Non-pigmented ciliary epithelial cell (primary cell): ENCODE measurements at places on chromosomes 7 and 10.

- no peak for DNase-seq
These were observed 36.6 kb upstream of the PDLIM1 start for GRCh38 chr10:95327367-95327766.

- DNase-seq: no peak
These were observed 27.3 kb downstream of the EMX2 start for GRCh38 chr10:117569610-117570390.

- no peak for DNase-seq
These were observed 717.9 kb downstream of the PHTF2 start for GRCh38 chr7:78516450-78516849.

GRCh38 chr7:97871659-97872024 lies 566 bp downstream of the ASNS start:
- no peak for DNase-seq

DNA sequence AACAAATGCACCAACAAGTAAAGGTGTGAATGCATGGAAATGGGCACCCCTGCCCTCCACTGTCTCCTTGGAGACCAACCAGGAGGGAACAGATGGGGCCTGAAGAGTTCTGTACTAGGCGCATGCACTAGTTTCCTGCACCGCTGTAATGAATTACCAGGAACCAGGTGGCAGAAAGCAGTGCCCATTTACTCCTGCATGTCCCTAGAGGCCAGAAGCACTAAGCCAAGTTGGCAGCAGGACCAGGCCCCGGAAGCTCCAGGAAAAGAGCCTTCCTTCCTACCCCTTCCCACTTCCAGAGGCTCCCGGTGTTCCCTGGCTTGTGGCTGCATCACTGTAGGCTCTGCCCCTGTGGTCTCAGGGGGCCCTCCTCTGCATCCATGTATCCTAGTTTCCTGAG lies 237.5 kb upstream of the PPP2R2D start:
- no peak for DNase-seq

- DNase-seq: no peak
These were observed 27.0 kb downstream of the CFAP46 start for GRCh38 chr10:132915411-132915810.

DNA sequence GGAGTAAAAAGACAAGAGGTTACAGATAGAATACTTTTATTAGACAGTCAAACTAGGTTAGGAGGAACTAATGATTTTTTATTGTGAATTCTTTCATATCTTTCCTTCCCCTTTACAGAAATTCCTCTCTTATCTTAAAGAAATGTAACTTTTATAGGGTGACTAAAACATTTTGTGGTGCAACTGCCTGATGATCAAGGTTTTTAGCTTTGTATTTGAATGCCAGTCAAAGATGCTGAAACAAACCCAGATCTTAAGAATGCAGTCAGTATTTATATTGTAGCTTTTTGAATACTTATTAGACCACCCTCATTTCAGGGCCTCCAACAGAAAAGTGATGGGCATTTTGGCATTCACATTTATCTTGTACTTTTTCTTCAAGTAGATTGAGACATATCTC lies 27.4 kb downstream of the TAX1BP1 start:
- no peak for DNase-seq

GRCh38 chr7:116327752-116328151 lies 117.4 kb downstream of the TES start:
- DNase-seq: peak; percentile 99

GRCh38 chr10:99444383-99445045 lies 14.1 kb upstream of the GOT1 start:
- DNase-seq: no peak

- DNase-seq: no peak
These were observed 150.2 kb upstream of the CACNA2D1 start for GRCh38 chr7:82593780-82594179.

GRCh38 chr7:18844735-18845134 lies 272.7 kb downstream of the TWIST1 start:
- DNase-seq: no peak

DNA sequence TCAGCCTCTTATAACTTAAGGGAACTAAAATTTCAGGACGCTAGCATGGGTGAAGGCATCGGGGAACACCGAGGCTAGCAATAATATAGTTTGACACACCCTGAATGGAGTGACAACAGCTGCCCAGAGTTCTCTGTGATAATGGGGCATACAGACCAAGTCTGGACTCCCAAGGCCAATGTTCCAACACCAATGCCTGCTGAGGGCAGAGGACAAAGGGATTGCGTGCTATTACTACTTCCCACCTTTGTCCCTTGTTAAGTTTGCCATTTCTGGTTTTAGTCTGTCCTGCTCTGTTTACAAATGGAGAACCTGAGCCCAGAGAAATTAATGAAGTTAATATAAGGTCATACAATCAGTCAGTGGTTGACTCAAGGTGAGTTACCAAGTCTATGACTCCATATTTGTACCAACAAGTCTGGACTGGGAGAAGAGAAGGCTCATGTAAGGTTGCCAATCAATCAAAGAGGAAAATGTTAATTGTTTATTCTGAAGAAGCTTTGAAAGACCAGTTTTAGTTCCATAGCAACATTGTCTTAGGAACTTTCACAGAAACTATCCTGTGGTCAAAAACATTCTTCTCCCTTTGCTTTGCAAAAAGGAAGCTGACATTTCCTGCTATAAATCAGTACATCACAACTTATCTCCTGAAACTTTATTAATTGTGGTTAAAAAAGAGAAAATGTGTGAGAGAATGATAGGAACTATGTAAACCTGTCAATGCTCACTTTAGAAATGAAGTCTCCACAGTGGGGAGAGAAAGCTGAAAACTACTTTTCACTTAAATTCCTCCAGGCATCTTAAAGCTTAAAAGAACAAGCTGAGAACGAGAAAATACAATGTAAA lies 74.5 kb downstream of the CCDC6 start:
- no peak for DNase-seq

GRCh38 chr10:14705548-14706230 lies 69.0 kb downstream of the FAM107B start:
- DNase-seq: no peak

DNA sequence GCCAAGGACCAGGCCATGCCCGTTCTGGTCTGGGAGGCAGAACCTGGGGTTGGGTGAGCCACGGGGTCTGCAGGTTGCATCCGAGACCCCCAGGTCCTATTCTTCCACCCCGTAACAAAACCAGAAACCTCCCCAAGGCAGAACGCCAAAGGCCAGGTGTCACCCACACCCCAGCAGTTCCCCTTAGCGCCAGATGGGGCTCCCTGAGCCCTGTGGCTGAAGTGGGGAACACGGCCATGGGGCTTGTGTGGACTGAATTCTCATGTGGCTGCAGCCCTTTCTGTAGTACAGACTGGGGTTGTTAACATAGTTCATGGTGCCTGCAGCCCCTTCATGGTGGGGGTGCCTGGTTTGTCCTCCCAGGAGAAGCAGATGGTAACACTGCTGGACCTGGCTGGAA lies 10.2 kb downstream of the BRI3 start:
- DNase-seq: no peak

DNA sequence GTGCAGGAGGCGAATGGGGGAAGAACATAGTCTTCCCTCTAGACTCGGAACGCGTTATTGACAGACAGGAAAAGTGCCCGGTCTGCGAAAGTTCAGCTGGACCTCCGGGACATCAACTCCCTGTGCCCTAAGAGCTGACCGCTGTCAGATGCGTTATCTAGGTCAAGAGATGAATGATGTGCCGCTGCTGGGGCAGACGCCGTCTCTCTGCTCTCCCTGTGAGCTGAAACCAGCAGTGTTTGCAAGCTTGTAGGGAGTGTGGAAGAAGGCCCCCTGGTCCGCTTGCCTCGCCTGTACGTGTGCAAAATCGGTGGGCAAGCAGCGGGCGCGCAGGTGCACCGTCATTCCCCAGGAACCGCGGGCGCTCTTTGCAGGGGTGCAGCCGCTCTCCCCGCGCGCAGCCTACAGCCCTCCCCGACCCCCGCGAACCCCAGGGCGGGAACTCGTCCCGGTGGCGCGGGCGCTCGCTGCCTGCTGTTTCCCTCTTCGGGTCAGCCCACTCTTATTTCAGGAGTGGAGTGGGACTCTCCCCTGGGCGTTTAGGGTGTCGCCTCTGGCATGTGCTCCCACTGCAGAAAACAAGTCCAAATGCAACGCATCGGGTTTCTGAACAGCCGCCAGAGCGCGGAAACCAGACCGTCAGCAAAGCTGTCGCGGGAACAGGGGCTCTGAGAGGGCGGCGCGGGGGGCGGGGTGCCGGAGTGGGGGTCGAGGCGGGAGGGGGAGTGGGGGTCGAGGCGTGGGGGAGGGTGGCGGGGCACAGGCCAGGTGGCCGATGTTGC lies 1.8 kb upstream of the PFKFB3 start:
- DNase-seq: no peak

GRCh38 chr7:53603461-53603860 lies 568.0 kb downstream of the POM121L12 start:
- DNase-seq: no peak

DNA sequence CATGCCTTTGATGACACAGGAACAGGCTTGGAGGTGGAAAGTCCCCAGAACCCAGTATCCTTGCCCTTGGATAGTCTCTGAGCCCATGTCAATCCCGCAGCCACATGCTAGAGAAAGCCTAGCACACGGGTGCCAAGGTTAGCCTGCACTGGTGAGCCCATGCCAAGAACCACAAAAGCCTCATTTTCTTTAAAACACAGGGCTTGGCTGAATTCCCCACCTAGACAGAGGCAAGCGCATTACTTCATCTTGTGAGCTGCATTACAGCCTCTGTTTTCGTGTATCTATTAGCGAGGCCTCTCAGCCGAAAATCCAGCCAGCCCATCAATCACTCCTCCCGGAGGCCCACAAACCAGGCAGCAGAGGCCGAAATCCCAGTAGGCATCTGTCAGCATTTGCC lies 314.9 kb upstream of the AUTS2 start:
- no peak for DNase-seq

- DNase-seq: no peak
These were observed 365.6 kb downstream of the WDR11 start for GRCh38 chr10:121216721-121217181.

GRCh38 chr10:10958041-10958440 lies 59.6 kb upstream of the CELF2 start:
- DNase-seq: no peak

DNA sequence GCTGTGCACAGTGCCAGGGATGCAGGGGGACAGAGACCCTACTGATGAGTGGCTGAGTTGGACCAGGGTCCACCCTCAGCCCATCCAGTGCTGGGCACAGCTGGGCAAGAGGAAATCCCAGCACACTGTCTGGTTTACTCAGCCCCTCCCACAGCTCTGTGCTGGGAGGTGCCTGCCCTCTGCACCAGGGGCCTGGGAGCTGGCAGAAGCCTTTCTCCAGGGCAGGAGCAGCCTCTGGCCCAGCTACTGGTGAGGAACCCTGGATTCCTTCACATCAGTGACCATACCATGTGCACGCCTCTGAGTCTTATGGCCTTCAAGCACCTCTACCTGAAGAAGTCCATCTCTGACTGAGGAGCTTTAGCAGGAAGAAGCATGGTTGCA lies 25.9 kb upstream of the C10orf71 start:
- DNase-seq: no peak

DNA sequence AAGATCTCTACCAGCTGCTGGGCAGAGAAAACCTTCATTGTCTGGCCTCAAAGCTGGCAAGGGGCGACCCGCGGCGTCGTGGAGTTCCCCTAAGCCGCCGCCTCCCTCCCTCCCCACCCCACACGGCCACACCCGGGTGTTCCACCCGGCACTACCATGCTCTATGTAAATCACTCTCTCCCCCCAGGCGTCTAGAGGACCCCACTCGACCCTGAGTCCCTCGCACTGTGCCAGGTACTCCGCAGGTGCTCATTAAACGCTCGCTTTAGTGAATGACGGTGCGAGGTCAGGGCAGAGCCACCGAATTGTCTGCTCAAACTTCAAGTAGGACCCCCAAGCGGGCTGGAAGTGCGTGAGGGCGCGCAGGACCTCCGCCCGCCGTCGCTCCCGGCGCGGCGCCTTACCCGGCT lies 628 bp downstream of the PARP12 start:
- DNase-seq: no peak

GRCh38 chr7:144468990-144469732 lies 65.7 kb upstream of the NOBOX start:
- DNase-seq: no peak

- DNase-seq: no peak
These were observed 7.1 kb upstream of the WDR86 start for GRCh38 chr7:151416941-151417315.

DNA sequence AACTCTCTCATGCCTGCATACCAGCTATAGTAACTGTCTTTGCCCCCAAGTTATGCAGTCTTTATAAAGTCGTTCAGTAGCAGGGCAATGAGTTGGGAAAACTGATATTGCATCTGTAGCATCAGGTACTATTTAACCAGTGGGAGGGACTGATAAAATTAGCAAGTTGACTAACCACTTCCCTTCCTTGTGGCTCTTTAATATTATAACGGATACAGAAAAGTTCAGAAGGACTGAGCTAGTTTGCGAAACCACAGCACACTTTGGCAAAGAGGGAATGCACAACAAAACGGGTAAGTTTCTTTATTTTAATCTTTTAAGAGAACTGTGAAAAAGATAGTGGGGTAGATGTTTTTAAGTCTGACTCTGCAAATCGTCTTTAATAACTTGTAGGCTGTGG lies 205.3 kb upstream of the HDAC9 start:
- DNase-seq: no peak

DNA sequence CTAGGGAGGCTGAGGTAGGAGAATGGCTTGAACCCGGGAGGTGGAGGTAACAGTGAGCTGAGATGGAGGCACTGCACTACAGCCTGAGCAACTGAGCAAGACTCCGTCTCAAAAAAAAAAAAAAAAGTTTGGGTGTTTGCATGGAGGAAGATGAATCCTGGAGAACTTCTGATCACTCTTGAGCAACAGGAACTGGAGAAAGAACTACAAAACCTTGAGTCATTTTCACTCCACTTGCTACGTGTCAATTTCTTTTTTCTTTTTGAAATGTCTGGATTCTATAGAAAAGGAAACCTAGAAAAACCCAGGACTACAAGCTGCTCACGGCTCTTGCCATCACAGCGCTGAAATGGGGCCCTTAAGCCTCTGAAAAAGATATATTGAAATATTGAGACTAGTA lies 189.6 kb upstream of the NRP1 start:
- DNase-seq: no peak

DNA sequence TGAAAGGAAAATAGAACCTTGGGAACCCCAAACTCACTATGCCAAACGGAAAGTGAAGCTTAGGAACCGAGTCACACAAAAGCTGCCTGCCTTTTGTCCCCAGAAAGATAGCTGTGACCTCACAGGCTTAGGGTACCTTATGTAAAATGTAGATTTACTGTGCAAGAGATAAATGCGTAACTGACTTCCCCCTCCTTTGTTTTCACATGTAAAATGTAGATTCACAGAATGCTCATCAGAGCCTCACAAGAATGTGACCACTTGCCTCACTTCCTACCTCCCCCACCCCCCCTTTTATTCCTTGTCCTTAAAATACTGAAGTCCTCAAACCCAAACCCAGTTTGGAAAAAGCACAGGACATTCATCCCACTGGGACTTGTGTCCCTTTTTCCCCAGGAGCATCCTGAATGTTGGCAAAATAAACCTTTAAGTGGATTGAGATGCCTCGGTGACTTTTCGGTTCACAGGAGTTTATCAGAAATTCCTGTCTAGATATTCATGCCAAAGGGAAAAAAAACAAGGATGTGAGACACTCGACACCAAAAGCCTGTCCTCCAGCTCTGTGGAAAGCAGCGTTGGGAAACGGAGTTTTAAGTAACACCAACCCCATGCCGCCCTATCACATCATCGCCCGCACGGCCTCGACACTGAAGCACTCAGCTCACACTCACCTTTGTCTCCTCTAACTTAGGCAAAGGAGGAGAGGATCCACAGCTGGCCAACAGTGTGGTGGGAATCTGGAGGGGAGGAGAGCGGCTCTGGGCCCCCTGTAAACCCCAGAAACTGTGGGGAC lies 45.9 kb downstream of the SVIL start:
- DNase-seq: no peak

GRCh38 chr10:34744590-34744989 lies 70.5 kb downstream of the PARD3 start:
- DNase-seq: no peak

GRCh38 chr10:8568401-8568800 lies 513.9 kb downstream of the GATA3 start:
- no peak for DNase-seq
